ENCODE measurements at places on chromosomes 3 and 15.
A peak's percentile ranks its signal among the peaks of the same experiment; 100 is the strongest.

DNA sequence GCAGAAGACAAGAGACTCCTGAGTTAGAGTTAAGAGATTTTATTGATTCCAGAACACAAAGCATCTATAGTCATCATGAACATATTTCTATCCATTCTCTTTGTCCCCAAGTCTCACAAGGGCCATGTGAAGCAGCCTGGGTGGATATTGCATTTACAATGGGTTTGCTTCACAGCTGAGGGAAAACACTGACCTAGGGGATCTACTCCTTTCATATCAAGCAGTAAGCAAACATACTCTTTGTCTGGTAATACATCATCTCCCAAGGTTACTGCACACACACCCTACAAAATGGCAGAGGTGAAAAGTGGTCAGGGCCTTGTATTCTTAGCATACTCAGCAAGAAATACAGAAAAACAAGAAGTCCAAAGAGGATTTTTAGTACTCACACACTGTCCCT, 267.7 kb upstream of the BCHE start:
- DNase-seq = no peak

DNA sequence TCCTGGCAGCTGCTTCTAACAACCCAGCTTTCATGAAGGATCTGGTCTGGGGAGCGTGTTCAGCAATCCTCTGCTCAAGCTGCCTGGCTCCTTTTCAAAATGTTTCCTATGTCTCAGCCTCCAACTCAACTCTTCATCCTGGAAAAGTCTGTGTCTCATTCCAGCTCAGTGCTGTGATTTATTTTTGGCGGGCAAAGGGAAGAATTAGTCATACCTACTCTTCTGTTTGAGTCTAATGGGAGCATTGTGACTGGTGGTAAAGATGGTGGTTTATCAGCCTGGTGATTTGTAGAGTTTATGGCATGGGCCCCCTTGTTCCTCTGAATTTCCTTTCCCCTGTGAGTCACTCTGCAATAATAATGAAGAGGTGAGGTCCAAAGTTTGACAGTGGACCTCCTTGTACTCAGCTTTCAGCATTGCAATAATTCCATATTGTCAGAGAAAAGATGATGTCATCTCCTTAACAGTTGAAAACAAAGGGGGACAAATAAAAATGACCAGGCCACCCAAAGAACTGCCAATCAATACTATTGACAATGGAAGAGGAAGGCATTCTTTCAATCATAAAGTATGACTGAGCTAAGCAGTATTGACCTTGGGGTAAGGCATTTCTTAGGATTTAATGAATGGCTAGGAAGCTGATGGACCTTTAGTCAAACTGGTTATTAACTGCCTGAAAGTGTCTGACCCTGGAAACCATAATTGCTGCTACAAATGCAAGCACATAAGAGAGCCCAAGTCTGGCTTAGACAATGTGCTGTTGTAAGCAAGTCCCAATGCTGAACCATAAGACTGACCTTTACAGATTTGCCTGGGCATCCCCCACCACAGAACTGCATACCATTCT, 204.7 kb upstream of the MCTP2 start:
- no peak for DNase-seq

DNA sequence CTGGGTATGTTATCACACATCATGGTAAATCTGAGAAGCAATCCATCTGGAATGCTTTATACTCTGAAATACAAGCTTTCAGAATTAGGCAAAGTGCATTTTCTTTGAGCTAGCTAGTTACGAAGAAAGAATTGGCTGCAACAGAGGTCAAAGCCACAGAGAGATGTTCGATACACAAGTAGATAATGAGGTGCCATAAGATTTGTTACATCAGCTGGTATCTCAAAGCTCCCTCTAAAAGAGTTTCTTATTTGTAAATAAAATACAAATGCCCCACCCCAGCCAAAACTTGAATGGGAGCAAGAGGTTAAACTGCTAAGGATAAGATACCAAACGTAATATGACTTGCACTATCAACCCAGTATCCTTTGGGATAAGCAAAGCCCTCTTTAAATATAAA, 84.0 kb upstream of the SLCO3A1 start:
- DNase-seq = no peak

DNA sequence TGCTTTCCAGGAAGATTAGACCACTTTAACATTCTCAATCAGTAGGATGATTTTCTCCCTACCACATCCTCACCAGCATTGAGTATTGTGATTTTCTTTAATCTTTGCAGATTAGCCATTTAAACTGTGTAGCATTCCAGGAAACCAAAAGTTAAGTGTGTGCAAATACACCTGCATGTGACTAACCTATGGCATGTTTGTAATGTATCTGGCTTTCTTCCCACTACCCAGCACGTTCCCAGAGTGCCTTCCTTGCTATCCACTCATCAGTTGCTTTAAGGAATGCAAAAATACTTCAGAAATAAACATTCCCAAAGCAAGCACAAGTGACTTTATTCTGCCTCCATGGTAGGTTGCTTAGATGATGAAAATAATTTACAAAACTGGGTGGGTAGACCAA, 74.2 kb downstream of the ATG7 start:
- DNase-seq = no peak

DNA sequence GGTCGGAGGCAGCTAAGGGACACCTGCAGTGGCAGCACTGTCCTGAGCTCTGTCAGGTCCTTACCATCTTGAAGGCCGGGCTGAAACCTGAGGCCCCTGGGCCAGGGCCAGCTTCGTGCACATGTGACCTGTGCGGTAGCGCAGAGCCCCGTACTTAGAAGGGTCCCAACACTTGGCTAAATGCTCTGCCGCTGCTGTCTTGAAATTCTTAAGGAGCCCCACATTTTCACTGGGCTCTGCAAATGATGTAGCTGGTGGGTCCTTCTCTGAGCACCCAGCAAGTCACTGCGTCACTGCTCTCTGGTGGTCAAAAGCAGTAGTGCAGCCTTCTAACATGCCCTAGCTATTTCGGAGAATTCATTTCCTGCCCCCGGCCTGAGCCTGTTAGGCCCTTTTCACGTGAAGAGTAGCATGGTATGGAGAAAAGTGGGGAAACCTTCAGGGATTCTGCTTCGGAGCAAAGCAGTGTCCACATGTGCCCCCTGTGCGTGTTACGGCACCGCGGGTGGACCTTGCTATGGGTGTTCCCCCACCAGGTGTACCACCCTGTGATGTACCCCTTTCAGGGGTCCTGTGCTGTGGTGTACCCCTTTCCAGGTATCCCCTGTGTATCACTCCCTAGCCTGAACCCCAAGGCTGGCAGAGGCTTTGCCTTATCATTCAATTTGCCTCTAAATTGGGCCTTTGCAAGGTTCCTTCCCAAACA, 79.7 kb downstream of the TMEM266 start:
- DNase-seq = peak; percentile 32

DNA sequence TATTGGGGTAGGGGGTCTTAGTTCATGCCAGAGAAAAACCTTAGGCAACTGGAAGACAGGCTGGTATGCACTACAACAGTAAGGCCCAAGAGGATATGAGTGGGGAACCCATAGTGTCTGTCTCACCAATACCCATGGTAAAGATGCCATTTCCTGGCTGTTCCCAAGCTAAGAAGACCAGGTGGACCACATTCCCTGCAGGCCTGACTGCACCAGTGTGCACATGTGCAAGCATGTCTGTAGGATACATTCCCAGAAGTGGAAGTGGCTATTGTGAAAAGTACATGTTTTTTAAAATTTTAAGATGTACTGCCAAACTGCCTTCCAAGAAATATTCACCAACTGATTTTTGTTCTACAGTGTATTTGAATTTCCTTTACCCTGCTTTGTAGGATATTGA, 207.3 kb upstream of the CTNNB1 start:
- no peak for DNase-seq

GRCh38 chr15:93035953-93036810, 52.8 kb downstream of the RGMA start:
- DNase-seq = no peak

DNA sequence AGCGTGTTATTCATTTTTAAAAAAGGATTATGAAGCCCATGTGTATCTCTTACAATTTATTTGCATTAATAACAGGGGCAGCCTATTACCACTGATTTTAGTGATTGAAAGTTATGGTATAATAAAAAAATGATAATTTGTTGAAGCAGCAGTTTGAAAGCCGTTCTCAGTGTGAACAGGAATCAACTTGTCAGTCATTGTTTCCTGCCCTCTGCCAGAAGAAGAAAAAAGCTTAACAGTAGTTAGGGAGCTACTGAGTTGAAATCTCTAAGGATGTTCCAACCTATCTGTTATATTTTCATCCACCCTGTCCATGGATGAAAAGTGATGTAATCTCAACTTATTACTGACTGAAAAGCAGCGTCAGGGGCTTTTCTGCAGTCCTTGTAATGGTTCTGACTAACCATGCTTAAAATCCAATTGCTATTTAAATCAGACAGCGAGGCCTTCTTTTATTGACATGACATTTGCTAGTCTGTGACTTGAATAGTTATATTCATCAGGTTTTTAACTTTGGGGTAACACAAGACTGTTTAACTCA, 486.7 kb downstream of the ROBO2 start:
- no peak for DNase-seq

- DNase-seq = no peak
These were observed 611 bp upstream of the SLC27A2 start for GRCh38 chr15:50181201-50181968.

- DNase-seq = no peak
These were observed 145.6 kb upstream of the ABI3BP start for GRCh38 chr3:101138817-101139216.

DNA sequence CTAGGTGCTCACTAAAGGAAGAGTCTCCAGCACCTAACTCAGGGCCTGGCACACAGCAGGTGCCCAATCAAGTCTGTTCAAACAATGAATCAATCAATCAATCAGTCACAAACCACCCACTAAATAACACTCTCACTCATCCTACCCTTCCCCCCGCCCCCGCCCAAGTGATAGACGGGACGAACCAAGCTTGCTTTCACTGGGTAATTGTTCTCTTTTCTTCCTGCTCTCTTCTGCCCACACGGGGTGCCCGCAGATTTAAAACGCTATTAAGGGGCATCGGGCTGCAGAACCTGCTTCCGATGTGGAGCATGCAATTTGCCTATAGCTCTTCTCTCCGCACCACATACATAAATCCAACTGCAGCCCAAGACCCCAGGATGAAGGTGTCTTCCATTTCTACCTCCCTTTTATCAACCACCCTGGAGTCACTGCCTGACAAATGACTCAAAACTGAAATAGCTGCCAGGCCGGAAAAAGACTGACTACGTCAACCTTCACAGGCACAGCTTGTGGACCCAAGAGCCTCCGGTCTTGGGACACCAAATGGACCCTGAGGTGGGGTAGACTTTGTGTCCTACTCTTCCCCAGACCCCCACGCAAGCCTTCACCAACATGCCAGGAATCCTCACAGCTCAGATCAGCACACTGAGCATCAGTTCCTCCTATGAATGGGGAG, 1.7 kb downstream of the KLHL25 start:
- DNase-seq = no peak

- no peak for DNase-seq
These were observed 33.2 kb downstream of the ITGB5 start for GRCh38 chr3:124854009-124854408.

GRCh38 chr15:38829086-38829485, 264.5 kb upstream of the RASGRP1 start:
- DNase-seq = no peak

DNA sequence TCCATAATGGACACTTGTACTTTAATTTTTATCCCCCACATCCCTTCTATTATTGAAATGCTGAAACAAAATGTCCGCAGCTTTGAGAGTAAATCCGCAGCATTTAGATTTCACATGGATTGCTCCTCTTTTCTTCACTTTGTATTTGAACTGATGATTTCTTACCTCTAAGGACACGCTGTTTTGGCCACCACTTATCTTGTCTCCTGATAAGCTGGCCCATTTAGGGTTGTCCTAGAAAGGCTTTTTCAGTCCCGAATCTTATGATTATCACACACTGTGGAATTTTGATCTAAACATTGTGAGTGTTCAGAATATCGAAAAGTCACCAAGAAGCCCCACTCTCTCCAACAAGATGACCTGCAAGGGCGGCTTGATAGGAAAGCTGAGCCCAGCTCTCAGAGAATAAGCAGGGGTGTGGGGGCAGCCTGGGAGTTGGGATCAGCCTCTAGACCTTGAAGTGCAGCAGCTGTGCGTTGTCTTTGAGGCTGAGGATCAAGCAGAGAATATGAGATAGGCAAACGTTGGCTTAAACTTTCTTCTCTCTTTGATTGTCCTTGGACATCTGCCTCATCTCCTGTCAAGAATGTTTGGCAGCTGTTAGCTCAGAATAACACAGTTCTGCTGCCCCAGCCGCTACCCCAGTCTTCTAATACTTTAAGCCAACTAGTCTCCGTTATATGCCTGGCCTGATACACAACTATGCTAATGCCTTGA, 399.7 kb upstream of the NR2F2 start:
- DNase-seq = no peak

GRCh38 chr3:156389449-156389950, 165.4 kb downstream of the SSR3 start:
- no peak for DNase-seq

DNA sequence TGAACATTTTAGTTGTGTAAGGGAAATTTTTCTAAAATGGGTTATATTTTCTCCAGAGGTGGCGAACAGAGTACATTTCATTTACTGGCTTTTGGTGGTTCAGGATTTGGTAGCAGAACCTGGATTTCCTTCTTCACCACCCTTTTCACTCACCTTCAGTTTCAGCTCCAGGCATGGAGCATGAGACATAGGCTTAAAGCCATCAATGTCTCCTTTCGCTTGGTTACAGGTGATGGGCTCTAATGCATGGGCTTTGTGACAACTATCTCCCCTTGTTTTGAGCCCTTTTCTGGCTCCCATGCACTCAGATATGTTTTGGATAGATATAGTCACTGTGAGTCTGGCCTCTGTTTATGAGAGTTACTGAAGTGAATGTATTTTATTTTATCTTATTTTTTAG, 96.6 kb upstream of the ANKRD28 start:
- no peak for DNase-seq

Measured in occipital lobe (tissue), 3 donors.